ENCODE measurements at places on chromosomes 7 and 10. TPM values are rescaled to one million over a fixed set of nuclear protein-coding genes. Genes with fewer than 3 reads are reported as not detected.

The HGF gene
- 4.6 TPM for total RNA-seq

The PLAU gene
- total RNA-seq: 3.8 TPM

The EN2 gene
- 0.16 TPM for total RNA-seq

The NANOS1 gene
- 3.9 TPM for total RNA-seq

The SCIN gene
- total RNA-seq: 1.8 TPM

The SPDYE11 gene
- total RNA-seq: not detected

The SNCG gene
- 25.5 TPM for total RNA-seq

The TMEM140 gene
- 15.0 TPM for total RNA-seq

The NIPSNAP2 gene
- total RNA-seq: 158 TPM

DNA sequence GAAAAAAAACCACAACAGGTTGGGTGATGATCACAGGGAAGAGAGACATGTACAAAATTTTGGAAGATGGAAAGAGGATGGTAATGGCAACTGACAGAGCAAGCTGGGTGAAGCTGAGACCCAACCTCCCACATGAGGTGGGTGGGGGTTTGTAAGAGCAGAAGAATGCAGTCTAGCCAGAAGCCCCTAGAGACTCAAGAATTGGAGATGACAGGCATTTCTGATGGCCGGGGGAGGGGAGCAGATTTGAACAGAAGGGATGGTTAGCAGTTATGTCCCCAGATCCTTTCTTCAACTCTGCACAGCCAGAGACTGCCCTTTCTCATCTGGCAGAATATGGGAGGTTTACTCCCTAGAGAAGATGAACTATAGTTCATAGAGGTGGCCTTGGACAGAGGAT, 208.0 kb downstream of the GALNT17 start:
- H3K4me1 ChIP-seq: no peaks in the 10 kb centered on the region
- H3K36me3 ChIP-seq: no peaks in the 10 kb centered on the region
- DNase-seq: no peak
- H3K27ac ChIP-seq: no peak overlapping the region
- H3K4me3 ChIP-seq: no peak overlapping the region

- H3K4me3 ChIP-seq: no peak overlapping the region
- H3K36me3 ChIP-seq: no peaks in the 10 kb centered on the region
- H3K27me3 ChIP-seq: peaks cover 70% of the 10 kb centered on the region
- H3K27ac ChIP-seq: no peak overlapping the region
These were observed 29.9 kb downstream of the EN2 start for GRCh38 chr7:155487509-155488482.

GRCh38 chr7:24716480-24717246, 40.6 kb downstream of the GSDME start:
- H3K4me1 ChIP-seq: no peaks in the 10 kb centered on the region
- no peak overlapping the region for H3K4me3 ChIP-seq
- H3K27me3 ChIP-seq: no peaks in the 10 kb centered on the region
- no peak for DNase-seq
- H3K36me3 ChIP-seq: no peaks in the 10 kb centered on the region
- H3K27ac ChIP-seq: no peak overlapping the region

DNA sequence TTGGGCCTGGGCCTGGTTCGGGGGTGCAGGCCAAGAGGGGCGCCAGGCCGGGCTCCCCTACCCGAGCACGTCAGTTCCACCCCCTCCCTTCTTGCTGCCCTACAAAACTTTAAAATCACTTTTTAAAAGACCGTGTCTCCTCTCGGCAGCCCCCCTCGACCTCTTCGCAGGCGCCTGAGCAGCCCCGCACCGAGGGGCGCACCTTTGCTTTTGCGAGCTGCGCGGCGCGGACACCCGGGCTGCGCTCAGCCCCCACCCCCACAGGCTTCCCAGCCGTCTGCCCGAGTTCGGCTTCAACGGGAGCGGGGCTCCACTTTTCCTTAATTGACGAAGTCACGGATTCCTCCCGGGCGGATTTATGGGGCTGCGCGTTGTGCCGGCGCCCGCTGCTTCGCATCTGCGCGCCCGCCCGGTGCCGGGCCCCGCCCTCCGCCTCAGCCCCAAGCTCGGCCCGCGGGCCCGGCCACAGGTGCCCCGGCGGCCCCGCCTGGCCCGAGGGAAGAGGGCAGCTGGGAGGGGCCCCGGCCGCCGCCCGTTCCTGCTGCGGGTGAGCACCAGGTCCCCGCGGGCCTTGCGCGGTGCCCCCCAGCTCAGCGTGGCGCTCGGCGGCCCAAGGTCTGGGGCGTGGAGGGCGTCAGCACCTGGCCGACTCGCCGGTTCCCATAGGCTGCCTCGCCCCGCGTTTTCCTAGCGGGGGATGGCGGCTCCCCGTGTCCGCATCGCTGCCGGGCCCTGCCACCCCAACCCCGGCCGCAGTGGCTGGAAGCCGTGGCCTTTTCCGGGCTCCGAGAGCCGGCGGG, 10.8 kb upstream of the MNX1 start:
- peak overlapping the region; percentile 25 for H3K4me3 ChIP-seq
- peaks cover 29% of the 10 kb centered on the region for H3K4me1 ChIP-seq
- no peak for DNase-seq

- DNase-seq: no peak
- H3K27me3 ChIP-seq: no peaks in the 10 kb centered on the region
- H3K4me1 ChIP-seq: peaks cover 51% of the 10 kb centered on the region
- no peaks in the 10 kb centered on the region for H3K36me3 ChIP-seq
- H3K27ac ChIP-seq: no peak overlapping the region
These were observed 2.2 kb upstream of the FRMD4A start for GRCh38 chr10:14332903-14333302.

DNA sequence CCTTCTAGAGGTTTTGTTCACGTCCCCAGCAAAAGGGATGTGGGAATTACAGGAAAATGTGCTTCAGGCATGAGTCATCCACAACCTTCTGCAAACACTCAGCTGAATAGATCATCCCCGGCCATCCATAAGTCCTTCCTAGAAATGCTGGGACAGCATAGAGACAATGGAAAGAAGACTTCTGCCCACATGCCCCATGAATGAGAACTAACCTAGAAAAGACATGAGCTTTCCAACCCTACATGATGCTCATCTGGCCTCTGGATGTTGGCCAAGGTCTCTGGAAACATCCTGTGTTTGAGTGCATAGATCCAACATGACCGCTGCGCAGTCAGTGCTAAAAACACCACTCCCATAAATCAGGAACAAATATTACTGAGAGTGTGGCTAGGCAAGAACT, 277.5 kb downstream of the PLXNA4 start:
- no peaks in the 10 kb centered on the region for H3K36me3 ChIP-seq
- no peaks in the 10 kb centered on the region for H3K27me3 ChIP-seq
- H3K4me3 ChIP-seq: no peak overlapping the region
- no peak overlapping the region for H3K27ac ChIP-seq
- no peak for DNase-seq
- peaks cover 16% of the 10 kb centered on the region for H3K4me1 ChIP-seq

DNA sequence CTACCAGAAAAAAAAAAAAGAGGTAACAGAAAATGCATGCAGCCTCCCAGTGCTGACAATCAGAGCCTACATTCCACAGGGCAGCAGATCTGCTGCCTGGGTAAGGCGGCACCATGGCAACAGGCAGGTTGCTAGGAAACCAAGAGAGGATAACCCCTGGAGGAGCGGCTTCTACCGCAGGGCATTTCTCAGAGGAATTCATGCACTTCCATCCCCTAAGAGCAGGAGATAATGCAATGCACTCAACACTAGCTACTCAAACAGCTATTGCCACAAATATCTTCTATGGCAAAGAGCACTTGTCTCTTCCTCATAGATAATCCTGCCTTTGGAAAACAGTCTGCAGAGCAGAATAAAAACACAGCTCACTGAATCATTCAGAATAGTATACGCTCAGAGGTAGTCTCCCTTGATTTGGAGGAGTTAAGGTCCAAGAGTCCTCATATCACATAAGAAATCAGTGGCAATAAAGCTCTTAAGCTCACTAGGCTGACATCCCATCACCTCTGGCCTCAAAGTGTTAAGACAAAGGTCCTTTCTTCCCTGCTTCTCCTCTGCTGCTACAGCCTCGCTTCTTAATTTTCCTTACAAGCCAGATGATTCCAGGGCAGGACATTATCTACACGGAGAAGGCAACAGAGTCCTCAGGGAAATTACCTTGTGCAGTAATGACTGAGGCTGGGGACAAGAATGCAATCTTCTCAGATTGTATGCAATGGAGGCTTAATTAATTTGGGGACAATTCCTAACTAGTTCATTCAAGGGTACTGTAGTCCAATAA, 10.7 kb downstream of the PSAP start:
- H3K4me3 ChIP-seq: no peak overlapping the region
- peaks cover 81% of the 10 kb centered on the region for H3K4me1 ChIP-seq
- peak overlapping the region; percentile 5 for H3K27ac ChIP-seq
- no peaks in the 10 kb centered on the region for H3K27me3 ChIP-seq
- H3K36me3 ChIP-seq: no peaks in the 10 kb centered on the region
- peak; percentile 83 for DNase-seq

GRCh38 chr7:63008366-63008765, 990.3 kb upstream of the ZNF722 start:
- H3K36me3 ChIP-seq: no peaks in the 10 kb centered on the region
- H3K4me1 ChIP-seq: no peaks in the 10 kb centered on the region
- no peak overlapping the region for H3K4me3 ChIP-seq
- no peak for DNase-seq

DNA sequence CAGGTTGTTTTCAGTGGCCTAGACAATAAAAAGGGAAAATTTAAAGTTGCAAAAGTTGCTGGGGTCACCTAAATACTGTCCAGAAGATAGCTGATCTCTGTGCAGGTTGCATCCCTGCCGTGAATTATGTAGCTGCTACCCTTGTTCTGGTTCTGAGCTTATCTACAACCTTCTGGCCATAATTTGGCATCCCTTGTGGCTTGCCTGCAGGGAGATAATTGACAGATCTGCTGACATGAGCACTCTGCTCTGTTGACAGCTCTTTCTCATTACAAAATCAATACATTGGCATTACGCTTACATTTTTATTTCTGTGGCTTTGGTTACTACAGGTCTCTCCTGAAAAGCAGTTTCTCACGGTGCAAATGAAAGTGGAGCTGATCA, 29.3 kb upstream of the HECTD2 start:
- no peaks in the 10 kb centered on the region for H3K4me1 ChIP-seq
- H3K4me3 ChIP-seq: no peak overlapping the region
- no peak overlapping the region for H3K27ac ChIP-seq
- H3K36me3 ChIP-seq: no peaks in the 10 kb centered on the region
- H3K27me3 ChIP-seq: no peaks in the 10 kb centered on the region

DNA sequence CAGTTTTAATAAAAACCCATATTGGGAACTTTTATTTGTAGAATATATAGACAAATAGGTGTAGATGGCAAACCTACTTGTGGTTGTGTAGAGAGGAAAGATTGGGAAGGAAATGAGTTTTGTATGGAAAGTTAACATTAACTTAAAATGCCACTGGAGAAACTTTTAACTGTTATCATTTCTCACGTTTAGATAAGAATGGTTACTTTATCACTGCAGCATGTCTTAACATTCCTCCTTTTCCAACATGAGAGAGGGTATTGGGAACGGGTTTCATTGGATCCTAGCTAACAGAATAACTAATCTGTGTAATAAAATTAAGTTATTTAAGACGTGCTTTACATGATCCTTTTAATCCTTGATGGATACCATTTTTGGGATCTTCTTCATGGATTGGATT, 1.8 kb downstream of the LUC7L2 start:
- no peak for DNase-seq
- H3K4me1 ChIP-seq: peaks cover 46% of the 10 kb centered on the region
- no peaks in the 10 kb centered on the region for H3K36me3 ChIP-seq
- peak overlapping the region; percentile 98 for H3K4me3 ChIP-seq
- H3K27me3 ChIP-seq: no peaks in the 10 kb centered on the region

- no peaks in the 10 kb centered on the region for H3K36me3 ChIP-seq
- H3K27ac ChIP-seq: no peak overlapping the region
- H3K27me3 ChIP-seq: no peaks in the 10 kb centered on the region
- H3K4me3 ChIP-seq: no peak overlapping the region
- no peaks in the 10 kb centered on the region for H3K4me1 ChIP-seq
These were observed 59.3 kb upstream of the NMT2 start for GRCh38 chr10:15227611-15228372.
